ENCODE measurements at places on chromosomes 1 and 21.

- DNase-seq, result no peak
These were observed 132.4 kb downstream of the MAP3K21 start for GRCh38 chr1:233459968-233460367.

DNA sequence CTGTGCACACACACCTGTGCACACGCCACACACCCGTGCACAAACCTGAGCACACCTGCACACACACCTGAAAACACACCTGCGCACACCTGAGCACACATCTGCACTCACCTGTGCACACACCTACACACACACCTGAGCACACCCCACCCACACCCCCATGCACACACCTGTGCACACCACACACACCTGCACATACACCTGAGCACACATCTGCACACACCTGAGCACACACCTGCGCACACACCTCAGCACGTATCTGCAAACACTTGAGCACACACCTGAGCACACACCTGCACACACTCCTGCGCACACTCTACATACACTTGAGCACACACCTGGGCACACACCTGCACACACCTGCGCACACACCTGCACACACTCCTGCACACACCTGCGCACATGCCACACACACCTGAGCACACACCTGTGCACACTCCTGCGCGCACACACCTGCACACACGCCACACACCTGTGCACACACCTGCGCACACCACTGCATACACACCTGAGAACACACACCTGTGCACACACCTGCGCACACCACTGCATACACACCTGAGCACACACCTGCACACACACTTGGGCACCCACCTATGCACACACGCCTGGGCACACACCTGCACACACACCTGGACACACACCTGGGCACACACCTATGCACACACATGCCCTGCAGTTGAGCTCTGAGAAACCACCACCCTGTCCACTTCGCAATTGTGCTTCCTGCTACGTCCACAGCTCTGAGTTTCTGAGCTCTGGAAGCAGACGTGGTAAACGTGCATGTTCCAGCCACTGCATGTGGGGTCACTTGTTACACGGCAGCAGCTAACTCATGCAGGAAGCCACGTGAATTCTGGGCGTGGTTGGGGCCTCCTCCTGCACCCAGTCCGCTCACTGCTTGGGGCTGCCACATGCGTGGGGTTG is 8.0 kb upstream of the C1orf159 start:
- no peak for DNase-seq

- DNase-seq, result no peak
These were observed 252.7 kb downstream of the TTLL7 start for GRCh38 chr1:83746234-83746633.

- no peak for DNase-seq
These were observed 897 bp downstream of the SLC25A24 start for GRCh38 chr1:108199201-108199691.

- no peak for DNase-seq
These were observed 7.4 kb downstream of the SLC2A5 start for GRCh38 chr1:9062021-9062471.

DNA sequence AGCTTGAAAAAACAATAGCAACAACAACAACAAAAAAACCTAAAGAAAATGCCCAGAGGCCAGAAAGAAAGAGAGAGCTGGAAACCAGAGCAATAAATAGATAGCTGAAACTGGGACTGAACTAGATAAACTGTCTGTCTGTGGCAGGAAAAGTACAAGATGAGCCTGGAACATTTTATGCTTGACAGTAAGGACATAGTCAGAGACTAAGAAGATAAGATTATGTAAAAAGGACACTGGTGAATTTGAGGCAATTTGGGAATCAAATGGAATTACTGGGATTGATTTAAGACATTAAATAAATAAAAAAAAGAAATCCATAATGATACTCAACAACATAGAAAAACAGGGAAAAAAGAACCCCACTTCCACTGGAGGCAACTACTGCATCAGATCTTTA is 1.7 kb upstream of the KIFAP3 start:
- DNase-seq, result no peak

GRCh38 chr1:226706684-226707083 is 32.4 kb downstream of the ITPKB start:
- DNase-seq, result no peak

DNA sequence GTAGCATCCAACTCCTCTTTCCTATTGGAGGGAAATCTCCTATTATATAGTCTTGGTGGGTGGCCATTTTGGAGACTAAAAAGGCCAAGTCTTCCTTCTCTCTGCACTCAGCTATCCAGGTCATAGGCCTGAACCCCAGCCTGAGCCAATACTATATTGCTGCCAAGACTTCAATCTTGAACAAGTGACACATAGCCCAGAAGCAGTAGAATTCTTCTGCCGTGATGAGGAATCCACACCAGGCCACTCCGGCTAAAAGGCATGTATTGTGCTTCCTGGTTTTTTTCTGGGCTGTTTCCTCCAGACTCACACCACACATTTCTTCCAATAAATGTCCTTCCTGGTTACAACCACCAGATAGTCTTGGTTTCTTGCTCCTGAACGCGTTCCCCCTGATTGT is 43.0 kb downstream of the ATF3 start:
- no peak for DNase-seq

DNA sequence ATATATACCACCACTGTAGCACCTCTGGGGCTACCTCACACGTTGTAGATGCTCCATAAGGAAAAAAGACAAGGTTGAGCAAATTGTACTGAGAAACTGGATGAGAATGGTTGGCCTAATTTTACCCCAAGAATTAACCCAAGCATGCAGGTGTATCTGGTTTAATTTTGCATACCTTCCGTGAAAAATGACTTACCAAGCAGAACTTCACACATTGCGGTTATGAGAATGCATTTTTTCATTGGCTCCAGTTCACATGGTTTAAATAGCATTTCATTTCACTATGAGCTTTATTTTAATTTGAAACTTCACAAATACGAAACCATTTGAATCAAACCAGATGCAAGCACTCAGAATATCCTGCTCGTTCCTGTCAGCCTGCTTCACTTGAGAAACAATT is 512.2 kb downstream of the LTN1 start:
- DNase-seq, result no peak

Measured in stimulated activated CD4-positive, alpha-beta T cell treated with anti-CD3 and anti-CD28 coated beads, Interleukin-15, amount 100 ng/mL, for 1 hour (primary cell).